ENCODE measurements at places on chromosomes 6 and 20.

DNA sequence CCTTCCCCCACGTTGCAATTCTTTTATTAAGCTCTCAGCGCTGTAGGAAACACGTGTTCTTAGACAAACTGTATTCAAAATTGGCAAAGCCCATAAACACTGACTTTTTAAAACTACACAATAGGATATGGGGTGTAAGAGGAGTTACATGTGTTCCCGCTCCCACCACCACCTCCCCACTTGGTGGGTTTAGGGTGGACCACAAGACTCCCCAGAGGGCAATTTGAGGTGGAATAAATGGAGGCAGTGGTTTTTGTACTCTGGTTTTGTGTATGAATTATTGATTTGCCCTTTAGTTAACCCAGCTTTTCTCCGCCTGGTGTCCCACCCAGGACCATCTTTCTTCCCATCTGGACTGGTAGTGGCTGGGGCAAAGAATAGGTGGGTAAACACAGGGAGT lies 3.7 kb downstream of the UQCC2 start:
- DNase-seq: no peak

DNA sequence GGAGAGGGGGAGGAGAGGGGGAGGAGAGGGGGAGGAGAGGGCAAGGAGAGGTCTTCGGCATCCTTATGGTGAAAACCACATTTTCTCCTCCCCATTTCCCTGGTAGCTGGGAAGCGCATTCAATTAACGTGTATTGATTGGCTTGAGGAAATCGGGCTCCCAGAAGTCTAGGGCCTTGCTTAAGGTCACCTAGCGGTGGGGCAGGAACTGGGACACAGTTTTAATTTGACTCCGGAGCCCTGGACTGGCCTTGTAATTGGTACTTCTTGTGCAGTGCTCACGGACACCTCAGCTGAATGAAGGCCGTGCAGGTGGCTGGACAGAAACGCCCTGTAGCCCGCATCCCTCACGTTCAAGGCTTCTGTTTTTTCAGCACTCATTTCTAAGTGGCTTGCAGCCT lies 42.8 kb downstream of the CTCFL start:
- no peak for DNase-seq

GRCh38 chr20:41938353-41938752 lies 320.2 kb upstream of the CHD6 start:
- no peak for DNase-seq

DNA sequence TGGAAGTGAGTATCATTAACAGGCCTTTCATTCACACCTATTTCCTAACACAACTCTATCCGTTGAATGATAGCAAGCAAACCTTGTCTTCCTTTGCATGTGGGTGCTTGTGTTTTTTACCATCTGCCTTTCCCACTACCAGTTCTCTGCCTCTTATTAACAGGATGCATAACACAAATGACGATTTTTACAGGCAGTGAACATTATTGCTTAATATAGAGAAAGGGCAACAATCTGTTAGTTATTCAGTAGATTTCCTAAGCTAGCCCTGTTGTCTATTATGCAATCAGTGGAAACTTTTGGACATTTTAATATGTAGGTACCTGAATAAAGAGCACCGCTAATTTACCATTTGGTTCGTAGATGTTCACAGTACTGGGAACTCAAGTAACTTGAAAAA lies 348.8 kb upstream of the PLCB4 start:
- no peak for DNase-seq
